ENCODE measurements at places on chromosomes 2 and 18.

GRCh38 chr2:20157193-20157891 lies 67.6 kb downstream of the SDC1 start:
- no peak for DNase-seq

GRCh38 chr2:74391580-74392448 lies 11.7 kb upstream of the DCTN1 start:
- DNase-seq, result peak; percentile 86

DNA sequence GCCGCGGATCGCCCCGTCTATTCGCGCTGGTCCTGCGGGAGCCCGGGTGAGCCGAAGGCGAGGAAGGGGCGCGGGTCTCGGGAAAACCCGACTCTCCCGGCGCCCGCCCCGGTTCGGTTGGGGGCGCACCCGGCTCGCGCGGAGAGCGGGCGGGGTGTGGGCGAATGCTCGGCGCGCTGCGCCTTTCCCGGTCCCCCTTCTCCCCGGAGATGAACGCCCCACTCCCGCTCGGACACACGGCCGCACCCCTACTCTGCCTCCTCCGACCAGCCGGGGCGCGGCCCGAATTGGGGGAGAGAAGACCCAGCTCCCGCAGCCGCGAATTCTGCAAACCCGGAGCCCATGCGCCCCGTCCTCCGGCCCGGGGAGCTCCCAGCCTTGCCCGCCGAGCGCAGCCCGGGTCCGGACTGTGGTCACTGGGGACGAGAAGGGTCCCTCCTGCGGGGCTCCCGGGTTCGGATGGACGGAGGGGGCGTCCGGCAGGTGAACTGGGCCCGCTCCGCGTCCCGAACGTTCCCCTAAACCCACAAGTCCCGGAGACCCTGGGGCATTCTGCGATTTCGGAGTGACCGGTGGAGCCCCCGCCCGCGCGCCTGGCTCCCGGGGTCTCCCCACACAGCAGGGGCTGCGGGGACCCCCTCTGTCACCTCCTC lies 734 bp downstream of the KCNG2 start:
- DNase-seq, result no peak

- no peak for DNase-seq
These were observed 3.1 kb upstream of the DCTN1 start for GRCh38 chr2:74383254-74383653.

GRCh38 chr2:127818241-127818640 lies 7.3 kb upstream of the WDR33 start:
- no peak for DNase-seq

DNA sequence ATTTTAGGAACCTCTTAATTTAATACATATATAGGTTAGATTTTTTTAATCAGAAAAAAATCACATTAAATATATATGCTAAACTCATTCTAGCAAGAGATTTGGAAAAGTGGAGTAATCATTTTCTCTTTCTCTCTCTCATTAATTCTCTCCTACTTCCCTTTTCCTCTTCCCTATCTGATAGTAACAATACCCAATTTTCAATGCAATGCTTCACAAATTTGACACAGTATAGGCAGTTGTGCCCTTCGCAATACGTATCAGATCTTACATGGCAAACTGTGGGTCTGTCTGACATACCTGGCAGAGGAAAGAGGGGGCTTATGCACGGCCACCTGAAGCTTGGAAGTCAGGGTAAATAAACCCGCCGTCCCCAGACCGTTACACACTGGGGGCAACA lies 444.3 kb downstream of the NBAS start:
- no peak for DNase-seq

Measured in stimulated activated CD8-positive, alpha-beta memory T cell treated with anti-CD3 and anti-CD28 coated beads, Interleukin-7, amount 100 ng/mL, for 4 hours (primary cell).